Osteocyte (in vitro differentiated cells): ENCODE measurements at places on chromosomes 3 and 15.

GRCh38 chr15:48891232-48891765 is 13.4 kb downstream of the EID1 start:
- no peak for DNase-seq

GRCh38 chr15:29066310-29066709 is 180.5 kb downstream of the APBA2 start:
- no peak for DNase-seq

DNA sequence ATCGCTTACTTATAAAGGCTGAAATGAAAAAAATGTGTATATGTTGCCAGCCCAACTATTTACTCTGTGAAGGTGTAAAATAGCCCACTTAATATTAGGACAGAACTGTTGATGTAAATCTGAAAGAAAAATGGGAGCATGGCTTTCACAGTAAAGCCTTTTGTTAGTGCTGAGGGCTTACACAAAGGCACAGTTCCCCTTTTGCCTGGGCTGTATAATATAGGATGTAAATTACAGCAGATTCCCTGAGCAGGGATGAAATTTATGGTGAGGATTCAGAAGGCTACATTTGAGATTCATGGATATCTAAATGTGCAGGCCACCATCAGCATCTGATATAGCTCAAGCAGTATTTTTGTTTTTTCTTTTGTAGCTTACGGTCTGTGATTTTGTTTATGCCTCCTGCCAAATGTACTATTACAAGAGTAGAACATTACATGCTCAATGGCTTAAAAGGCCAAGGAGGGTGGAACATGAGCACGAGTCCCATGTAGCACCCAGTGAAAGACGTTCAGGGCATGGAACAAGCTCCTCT is 109.1 kb upstream of the ATP10A start:
- DNase-seq: no peak

GRCh38 chr3:22474706-22475445 is 723.9 kb upstream of the ZNF385D start:
- no peak for DNase-seq

GRCh38 chr3:19446687-19447086 is 298.4 kb downstream of the KCNH8 start:
- DNase-seq: no peak

DNA sequence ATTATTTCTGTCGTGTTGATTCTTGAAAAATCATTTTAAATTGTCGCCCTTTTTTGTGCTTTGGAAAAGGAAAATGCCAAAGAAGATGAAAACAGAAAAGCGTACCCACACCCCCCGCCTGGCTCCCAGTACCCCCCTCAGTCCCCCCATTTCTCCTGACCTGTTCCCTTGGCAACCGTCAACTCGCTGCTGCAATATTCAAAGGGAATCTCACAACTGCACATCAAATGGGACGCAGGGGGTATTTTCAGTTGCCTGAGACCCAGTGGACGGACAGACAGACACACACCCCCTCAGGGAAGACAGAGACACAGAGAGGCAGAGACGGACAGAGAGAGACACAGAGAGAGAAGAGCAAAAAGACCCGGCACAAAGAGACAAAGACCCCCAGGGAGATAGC is 83.5 kb upstream of the PRR20G start:
- DNase-seq: no peak
